Cerebellar nuclear complex (tissue), 1 donor: ENCODE measurements at places on chromosomes 2 and 18.

DNA sequence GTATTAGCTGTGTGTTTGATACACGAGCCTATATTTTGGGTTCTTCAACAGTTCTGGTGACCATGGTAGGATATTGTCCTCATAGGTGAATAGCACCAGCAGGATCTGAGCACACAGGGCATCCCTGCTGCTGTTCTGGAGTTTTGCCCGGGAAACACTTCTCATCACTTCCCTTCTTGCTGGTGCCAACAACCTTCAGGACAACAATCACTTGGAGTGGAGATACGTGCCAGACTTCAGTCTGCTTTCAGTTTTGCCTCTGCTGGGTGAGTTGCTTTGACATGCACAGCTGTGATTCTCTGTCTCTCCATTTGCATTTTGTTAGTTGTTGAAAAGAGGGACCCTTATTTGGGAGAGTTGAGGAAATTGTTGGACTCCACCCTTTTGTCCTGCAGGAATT lies 1347.2 kb upstream of the DDX18 start:
- no peak for DNase-seq

GRCh38 chr2:100446696-100447095 lies 23.6 kb upstream of the NMS start:
- DNase-seq: no peak

DNA sequence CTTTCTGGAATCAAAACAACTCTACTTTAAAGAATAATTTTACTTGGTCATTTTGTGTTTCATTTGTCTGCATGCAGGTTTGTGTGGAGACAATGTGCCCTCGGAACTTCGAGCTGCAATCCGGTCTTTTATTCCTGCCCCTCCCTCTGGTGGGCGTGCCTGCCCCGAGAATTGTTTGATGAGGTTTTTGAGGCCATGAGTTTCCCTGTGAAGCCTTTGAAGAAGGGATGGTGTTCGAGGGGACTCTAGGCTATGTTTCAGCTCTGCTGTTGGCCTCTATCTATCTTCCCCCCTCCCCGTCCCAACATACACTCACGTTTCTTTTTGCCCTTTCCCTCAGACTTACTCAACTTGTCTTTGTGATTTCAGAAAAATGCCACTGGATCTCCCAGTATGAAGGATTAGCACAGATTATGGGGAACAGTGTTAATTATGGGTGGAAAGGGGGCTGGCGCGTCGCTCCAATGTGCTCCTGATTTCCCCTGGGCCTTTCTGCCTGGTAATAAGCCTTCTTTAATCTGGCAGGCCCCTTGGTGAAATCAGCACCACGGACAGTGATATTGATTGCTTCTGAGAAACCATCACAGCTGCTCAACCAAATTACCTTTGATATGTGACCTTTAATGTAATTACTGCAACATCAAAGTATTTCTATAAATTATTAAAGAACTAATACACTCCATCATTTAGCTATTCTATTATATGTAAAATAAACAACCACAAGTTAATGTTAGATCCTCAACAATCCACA lies 82.2 kb downstream of the CELF4 start:
- no peak for DNase-seq

DNA sequence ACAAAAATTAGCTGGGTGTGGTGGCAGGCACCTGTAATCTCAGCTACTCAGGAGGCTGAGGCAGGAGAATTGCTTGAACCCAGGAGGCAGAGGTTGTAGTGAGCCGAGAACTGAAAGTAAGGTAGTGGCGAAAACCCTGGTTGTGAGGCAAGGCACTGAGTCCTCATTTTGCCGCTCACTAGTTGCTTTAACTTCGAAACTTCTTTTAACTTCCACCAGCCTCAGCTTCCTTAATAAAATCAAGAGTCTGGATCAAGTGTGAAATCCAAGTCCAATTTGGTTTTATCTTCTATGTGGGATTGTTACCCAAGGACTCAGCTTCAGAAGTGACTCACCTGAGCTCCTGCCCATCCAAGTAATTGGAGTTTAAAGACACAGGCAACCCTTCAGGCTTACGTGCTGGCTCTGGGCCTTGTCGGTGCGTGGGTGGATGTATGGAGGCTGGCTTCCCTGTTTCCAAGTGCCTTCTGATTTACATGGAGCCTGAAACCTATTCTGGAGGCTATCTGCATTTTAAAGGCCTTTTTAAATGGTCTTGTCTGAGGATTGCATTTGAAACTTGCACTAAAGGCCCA lies 374.2 kb upstream of the ID2 start:
- no peak for DNase-seq

GRCh38 chr18:56982766-56983165 lies 164.1 kb upstream of the BOD1L2 start:
- DNase-seq: no peak

GRCh38 chr2:205998583-205998982 lies 87.4 kb downstream of the INO80D start:
- no peak for DNase-seq

- no peak for DNase-seq
These were observed 430.0 kb upstream of the TNP1 start for GRCh38 chr2:217289907-217290280.

GRCh38 chr2:96927405-96928171 lies 57.7 kb upstream of the SEMA4C start:
- no peak for DNase-seq

DNA sequence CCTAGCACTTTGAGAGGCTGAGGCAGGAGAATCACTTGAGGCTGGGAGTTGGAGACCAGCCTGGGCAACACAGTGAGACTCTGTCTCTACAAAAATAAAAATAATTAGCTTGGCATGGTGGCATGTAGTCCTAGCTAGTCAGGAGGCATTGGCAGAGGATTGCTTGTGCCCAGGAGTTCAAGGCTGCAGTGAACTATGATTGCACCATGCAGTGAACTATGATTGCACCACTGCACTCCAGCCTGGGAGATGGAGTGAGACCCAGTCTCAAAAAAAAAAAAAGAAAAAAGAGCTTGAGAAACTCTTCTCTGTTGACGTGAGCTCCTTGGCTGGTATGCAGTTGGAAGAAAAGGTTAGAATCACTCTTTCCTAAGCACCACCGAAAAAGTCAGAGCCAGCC lies 125.1 kb upstream of the TNP1 start:
- no peak for DNase-seq

GRCh38 chr2:19744456-19745199 lies 157.2 kb downstream of the TTC32 start:
- no peak for DNase-seq

DNA sequence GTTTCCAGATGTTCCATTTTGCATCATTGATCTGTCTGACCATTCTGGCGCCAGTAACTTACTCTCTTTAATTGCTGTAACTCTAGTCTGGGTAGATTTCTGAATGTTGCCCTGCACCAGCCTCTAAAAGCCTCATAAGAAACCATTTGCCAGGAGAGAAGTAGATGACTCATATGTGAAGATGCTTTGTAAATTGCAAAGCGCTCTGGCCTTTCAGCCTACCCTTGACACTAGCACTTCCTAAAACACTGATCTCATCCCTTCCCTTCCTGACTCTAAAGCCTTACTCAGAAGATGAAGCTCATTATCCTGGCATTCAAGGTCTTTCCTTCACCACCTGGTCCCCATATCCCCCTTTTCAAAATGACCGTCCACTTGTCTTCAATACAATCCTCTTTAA lies 193.2 kb upstream of the MEX3C start:
- DNase-seq: no peak

DNA sequence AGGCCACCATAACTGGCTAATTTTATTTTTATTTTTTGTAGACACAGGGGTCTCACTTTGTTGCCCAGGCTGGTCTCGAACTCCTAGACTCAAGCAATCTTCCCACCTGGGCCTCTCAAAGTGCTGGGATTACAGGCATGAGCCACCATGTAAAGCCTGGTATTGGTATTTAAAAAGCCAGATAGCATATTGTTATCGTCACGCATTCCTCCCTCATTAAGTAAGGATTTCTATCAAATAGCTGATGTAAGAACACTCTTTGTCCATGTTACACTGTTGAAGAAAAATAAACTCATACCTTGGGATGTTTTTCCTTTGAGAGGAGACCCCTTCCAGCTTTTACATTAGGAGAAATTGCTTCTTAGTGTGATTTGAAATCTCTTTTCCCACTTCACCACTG lies 39.2 kb upstream of the DARS1 start:
- DNase-seq: no peak

GRCh38 chr2:64777841-64778240 lies 124.1 kb upstream of the SERTAD2 start:
- no peak for DNase-seq

GRCh38 chr2:20327370-20327769 lies 23.3 kb downstream of the PUM2 start:
- DNase-seq: no peak

DNA sequence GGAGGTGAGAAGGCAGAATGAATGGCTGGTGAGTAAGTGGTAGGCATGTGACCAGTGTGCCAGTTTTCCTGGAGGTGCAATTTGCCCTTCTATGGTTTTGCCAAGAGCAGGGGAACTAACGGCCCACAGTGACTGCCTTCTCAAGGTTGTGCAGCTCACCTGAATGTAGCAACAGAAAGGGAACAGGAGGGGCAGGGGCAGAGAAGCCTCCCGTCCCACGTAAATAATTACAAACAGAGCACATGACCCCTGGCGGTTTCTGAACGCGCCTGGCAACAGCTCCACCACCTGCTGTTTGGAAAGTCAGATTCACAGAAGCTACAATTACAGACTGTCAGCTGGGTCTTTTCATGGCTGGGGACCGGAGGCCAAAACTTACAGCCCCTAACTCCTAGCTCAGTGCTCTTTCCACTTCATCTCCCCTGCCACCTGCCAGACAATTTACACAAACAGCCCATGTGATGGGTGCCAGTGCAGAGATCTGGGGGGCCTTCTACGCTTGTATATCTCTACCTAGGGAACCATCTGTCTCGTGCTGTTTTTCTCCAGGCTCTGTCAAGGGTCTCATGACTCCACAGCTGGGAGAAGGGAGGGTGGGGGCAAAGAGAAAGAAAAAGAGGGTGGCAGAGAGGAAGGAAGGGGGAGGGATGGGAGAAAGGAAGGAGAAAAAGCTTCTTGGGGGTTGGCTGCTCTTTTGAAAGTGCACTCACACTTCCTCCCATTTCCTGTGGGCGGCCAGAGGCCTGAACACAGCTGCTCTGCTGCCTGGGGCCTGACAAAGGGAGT lies 69.6 kb downstream of the POLR1A start:
- DNase-seq: no peak

GRCh38 chr2:28406276-28407096 lies 13.8 kb downstream of the FOSL2 start:
- DNase-seq: no peak

GRCh38 chr2:74048147-74048546 lies 63.4 kb downstream of the TET3 start:
- no peak for DNase-seq

DNA sequence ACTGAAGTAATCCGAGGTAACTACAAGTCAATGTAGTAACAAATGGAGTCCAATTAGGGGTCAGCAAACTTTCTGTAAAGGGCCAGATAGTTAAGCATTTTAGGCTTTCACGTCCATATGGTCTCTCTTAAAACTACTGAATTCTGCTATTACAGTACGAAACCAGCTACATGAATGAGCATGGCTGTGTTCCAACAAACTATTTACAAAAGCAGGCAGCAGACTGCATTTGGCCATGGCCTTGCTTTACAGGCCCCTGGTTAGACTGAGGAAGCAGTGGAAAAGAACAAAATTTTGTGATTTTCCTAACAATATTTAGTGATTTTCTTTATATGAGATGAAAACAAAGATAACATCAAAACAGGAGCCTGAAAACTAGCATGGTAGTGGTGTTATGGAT lies 64.0 kb downstream of the RTN4 start:
- DNase-seq: no peak

- no peak for DNase-seq
These were observed 2.3 kb upstream of the ONECUT2 start for GRCh38 chr18:57432751-57433400.

- DNase-seq: no peak
These were observed 555.8 kb downstream of the SATB2 start for GRCh38 chr2:198901894-198902293.

DNA sequence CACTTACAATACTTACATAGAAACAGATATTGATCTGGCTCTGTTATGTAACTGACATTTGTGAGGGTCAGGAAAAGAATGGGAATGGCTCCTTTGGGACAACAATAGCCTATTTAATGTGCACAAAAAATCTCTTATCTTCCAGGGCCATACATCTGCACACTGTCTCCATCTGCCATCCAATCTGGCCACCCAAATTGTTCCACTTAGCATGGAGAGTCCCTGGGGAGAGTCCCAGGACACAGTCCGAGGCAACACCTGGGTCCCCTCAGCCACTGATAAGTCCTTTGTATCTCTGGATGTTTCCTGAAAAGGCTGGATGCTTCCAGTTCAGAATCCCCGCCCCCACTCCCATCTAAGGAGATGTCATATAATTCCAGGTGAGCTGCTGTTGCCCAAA lies 274.2 kb upstream of the NCKAP5 start:
- no peak for DNase-seq

- no peak for DNase-seq
These were observed 115.1 kb upstream of the PELI1 start for GRCh38 chr2:64259312-64259711.

GRCh38 chr2:174762464-174762863 lies 1.8 kb downstream of the CHRNA1 start:
- DNase-seq: no peak

GRCh38 chr2:99469394-99469793 lies 20.4 kb downstream of the REV1 start:
- no peak for DNase-seq

- no peak for DNase-seq
These were observed 173.7 kb upstream of the ATP5MC3 start for GRCh38 chr2:175355246-175355645.

GRCh38 chr2:241099246-241099645 lies 2.8 kb downstream of the MTERF4 start:
- no peak for DNase-seq

DNA sequence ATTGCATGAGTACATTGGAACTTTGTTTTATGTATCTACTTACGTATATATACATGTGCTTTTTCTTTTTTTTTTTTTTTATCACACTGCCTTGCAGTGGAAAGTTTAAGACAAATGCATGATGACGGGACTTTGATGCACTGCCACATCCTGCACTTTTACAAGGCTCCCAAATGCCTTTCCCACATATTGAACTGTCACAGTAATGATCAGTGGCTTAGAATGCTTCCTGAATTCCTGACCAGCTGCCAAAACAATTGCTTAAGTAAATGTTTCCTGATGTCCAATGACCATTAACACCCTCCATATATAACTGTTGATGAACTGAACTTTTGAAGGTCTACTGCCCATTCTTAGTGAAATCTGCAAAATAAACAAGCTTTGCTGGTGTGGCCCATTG lies 60.2 kb downstream of the LYPD6B start:
- DNase-seq: no peak
